Posterior vena cava (tissue), 2 donors: ENCODE measurements at places on chromosomes 1 and 21.

DNA sequence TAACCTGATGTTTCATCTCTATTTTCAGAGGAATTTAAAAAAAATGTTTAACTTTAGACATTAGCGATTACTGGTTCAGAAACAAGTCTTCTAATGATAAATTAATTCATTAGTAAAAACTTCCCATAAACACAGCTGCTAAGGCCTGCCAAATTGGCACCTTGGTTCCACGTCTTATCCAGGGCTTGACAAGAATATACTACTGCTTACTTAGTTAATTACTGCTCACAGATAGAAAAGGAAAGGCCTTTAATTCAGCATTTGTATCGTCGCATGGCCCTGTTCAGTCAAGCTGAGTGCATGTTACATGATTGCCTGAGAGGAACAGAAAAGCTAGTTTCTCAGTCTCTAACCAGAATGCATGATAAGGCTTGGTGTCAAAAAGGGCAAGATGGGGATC, 84.6 kb downstream of the ADGRL2 start:
- no peak for DNase-seq

- no peak for DNase-seq
Observed at GRCh38 chr1:9654051-9654833, 2.7 kb downstream of the PIK3CD start.

GRCh38 chr1:204043680-204044079, 29.2 kb upstream of the SOX13 start:
- DNase-seq, result no peak

DNA sequence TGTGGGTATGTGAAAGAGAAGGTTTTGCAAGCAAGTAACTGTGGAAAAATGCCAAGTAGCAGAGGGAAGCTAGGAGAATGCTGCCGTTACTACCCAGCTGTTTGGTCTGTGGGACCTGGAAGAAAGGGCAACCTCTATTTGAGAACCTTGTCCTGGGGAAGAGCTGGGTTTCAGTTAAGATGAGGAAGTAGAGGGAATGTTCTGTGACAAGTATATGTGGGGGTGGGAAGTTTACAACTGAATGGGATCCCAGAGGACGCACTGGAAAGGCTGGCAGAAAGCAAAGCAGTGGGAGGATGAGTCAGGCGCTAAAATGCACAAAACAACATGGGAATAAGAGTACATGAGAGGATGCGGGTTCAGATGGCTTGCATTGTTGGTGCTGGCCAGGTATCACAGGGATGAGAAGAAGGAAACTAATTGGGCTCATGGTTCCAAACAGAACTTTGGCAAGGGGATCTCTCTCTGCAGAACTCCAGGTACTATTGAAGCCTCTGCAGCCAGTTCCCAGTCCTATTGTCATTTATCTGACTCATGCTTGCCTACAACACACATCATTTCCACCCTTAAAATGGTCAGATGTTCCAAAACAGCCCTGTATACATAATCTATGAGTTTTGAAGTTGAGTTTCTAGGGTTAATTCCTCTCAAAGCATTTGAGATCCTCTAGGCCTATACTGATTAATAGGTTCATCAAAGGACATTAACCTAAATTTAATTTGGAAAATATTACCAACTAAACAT, 88.5 kb upstream of the VAV3 start:
- no peak for DNase-seq

GRCh38 chr1:58545591-58546519, 671 bp downstream of the OMA1 start:
- peak; percentile 96 for DNase-seq

DNA sequence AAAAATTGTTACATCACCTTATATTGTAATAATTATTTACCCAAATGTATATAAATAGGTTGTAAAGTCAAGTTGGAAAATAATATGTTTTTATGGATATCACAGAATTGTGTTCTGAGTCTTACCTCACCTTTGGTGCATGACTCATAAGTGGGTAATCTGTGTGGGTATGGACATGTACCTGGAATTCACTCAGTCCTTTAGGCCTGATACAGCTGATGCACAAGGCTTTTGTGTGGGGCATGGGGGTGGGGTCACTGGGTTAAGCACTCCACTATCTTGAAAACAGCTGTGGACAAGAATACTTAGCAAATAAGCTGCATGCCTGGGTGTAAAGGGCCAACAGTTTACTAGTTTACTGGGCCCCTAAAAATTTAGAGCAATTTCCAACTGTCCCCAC, 34.4 kb downstream of the INKA2 start:
- no peak for DNase-seq

GRCh38 chr1:37317870-37318467, 156.4 kb upstream of the ZC3H12A start:
- DNase-seq, result peak; percentile 58

DNA sequence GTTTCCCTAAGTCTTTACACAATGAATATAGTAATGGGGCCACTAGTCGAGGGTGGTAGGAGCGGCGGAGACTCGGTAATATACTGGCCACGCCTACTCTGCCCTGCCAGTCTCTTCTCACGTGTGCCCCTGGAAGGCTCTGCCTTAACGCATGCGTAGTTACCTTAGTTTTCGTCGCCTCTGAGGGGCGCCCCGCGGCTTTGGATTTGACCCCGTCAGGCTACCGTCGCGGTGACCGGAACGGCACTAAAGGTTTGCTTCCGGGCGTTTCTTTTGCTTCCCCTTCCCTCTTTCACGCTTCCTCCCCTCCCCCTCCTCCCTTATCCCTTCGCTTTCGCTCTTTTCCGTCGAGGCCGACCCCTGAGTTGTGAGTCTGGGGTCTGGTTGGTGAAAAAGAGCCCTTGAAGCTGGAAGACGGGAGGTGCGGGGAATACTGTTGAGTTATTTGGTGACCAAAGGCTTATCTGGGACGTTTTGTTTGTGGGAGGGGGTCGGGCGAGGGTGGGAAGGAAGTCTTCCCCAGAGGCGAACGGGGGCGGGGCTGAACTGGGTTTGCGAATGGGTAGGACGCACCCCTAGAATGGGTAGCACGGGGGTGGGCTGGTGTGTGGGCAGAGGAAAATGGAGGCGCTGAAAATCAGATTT, at the start of gene SETDB1:
Gene SETDB1 (plus strand): TSS at position 267 of the 645 bp plus-strand sequence. CDS start 1,352 bp downstream, outside the sequence.
- peak; percentile 98 for DNase-seq

DNA sequence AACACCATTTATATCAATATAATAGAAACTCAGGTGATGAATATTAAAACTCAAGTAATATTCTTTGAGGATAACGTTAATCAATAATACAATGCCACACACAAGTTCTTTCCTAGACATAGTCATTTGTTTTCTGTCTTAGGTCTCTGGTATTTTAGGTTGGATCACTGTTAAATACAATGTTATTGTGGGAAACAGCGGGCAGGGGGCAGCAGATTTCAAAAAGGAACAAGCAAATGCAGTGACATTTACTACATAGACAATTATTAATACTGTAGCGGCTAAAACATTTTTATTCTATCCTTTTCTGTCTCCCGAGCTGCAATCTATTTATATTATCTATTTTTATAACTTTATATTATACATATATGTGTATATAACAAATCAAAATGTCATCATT, 186.4 kb upstream of the ZNHIT6 start:
- DNase-seq, result no peak
